ENCODE measurements at places on chromosomes 12 and 14. TPM values are rescaled to one million over a fixed set of nuclear protein-coding genes. Genes with fewer than 3 reads are reported as not detected.

Gene ANO4
- polyA plus RNA-seq: not detected

- DNase-seq: no peak
These were observed 4.2 kb downstream of the PNMA1 start for GRCh38 chr14:73709904-73710469.

- DNase-seq: peak; percentile 46
These were observed 58.2 kb upstream of the CORO1C start for GRCh38 chr12:108789546-108789945.

GRCh38 chr12:96879301-96879700, 27.8 kb upstream of the NEDD1 start:
- DNase-seq: no peak

DNA sequence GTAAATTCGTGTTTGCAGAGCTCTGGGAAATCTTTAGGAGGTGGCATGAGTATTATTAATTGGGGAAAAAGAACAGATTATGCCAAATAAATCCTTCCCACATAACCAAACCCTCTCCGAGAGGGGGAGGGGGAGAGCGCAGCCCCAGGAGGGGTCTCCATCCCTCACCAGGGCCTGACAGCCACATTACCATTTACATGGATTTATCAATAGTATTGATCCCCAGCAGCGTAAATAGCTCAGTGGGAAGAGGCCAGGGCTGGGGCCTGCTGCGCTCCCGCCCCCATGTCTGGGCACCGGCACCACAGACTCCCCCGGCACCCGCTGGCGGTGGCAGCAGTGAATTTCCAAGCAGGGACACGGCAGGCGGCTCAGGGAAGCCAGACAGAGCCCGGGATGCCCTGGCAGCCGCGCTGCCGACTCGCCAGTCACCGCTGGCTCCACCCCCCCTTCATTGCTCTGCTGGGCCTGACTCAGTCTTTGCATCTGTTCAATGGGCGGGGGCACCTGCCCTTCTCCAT, 2.4 kb downstream of the NCOR2 start:
- DNase-seq: no peak

All from spleen (tissue), 13 donors.